ENCODE measurements at places on chromosomes 3 and 15.

DNA sequence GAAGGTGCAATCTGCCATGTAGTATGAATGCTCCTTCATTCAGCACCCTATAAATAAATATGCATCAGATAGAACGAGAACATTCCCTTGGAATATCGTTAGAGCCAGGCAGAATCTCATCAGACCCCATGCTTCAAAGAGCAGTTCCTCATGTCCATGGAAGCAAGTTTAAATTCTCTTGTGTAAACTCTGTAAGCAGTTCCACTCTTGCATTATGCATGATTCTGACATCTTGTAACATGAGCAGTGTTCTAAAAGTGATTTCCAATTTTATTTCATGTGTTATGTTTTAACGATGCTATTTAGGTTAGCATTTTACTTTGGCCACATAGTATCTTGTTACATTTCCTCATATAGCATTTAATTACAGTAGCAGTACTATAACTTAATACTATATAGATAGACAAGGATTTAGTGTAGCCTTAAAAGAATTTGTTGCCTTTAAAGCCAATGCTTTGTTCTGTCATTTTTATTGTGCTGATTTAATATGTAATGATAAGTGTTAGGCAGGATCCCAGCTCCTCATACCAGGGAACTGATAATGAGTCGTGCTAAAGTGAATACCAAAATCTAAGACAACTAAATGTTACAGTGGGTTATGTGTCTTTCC lies 161.2 kb upstream of the NECTIN3 start:
- no peak for DNase-seq

- no peak for DNase-seq
Measured at GRCh38 chr3:52028572-52028971, 27.8 kb downstream of the DUSP7 start.

DNA sequence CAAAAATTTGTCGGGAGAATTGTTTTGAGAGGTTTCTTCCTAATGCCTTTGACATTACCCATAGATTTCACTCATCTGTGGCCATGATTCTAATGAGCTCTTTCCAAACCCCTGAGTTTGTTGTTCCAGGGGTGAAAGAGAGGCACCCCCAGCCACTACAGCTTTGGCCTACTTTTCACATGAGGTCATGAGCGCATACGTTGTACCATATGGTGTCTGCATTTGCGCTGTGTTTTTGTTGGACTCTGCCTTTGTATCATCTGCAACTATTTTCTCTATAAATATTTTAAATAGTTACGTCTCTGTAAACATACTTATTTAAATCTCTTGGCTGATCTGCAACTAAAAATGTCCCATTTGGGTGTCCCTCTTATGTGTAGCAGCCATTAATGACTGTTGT lies 107.9 kb downstream of the LRTM1 start:
- no peak for DNase-seq

- DNase-seq = no peak
Measured at GRCh38 chr15:48409623-48410022, 78.4 kb downstream of the DUT start.

DNA sequence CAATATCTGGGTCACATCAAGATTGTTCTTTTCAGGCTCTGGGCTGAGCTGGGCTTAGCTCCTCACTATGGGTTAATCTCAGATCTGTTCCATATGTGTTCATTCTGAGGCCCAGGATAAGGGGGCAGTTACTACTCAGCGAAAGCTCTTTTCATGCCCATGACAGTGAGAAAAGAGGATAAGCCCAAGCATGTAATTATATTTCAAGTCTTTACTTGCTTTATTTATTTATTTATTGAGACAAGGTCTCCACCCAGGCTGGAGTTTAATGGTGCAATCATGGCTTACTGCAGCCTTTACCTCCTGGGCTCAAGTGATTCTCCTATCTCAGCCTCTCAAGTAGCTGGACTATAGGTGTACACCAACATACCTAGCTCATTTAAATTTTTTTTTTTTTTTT lies 44.7 kb upstream of the SELENOK start:
- no peak for DNase-seq

GRCh38 chr3:4804161-4805058 lies 174.8 kb upstream of the BHLHE40 start:
- DNase-seq = no peak

- DNase-seq = no peak
Measured at GRCh38 chr3:154098376-154098775, 22.8 kb upstream of the ARHGEF26 start.

DNA sequence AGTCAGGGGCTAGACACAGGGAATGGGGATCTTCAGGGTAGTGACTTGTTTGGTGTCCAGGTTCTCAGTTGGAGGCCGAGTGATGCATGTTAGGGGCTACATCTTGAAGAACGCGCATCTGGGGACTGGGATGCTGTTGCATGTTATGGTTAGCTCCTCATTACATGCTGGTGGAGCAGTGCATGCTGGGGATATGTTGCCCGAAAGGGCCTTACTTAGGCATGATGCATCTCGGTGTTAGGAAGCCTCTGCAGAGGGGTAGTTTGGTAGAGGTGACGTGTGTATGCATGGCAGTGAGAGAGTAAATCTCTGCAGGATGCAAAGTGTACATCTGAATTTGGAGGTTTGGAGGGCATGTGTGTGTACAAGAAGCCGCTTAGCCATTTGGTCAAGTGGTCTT lies 2.4 kb downstream of the EIF4G1 start:
- DNase-seq = no peak

DNA sequence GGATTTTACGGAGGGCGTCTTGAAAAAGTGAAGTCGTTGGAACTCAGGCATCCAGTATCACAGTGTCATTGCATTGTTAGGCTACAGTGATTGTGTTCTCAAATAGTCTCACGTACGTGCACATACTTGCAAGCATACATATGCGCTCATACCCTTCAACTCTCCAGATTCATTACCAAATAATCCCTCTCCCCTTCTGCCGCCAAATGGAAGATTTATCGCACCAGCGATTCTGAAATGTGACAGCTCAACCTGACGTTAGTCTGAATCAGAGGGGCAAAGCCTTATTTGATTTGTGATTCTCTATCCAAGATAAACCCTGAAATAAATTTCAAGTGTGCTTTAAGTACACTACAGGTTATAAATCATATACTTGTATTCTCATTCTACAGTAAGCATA lies 119.4 kb downstream of the GADL1 start:
- DNase-seq = no peak

DNA sequence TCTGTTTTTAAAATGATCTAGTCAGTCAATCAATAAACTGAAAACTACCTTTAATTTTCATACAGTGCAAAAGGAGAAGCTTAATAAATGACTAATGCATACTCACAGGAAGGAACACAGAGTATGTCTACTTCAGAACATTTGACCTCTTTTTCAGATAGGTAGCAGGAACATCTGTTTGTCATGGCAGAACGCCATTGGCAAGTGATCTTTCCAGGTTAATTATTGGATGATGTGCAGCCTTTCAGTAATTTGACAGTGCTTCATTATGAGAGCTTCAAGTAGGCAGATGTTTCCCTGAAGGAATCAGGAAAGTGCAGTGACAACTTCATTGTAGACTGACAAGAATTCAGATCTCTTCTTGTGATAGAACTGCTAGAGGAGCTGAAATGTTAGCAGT lies 325.0 kb downstream of the OTOL1 start:
- DNase-seq = no peak
